Kidney (tissue), 22 donors: ENCODE measurements at places on chromosomes 7 and 10. TPM values are rescaled to one million over a fixed set of nuclear protein-coding genes. Genes with fewer than 3 reads are reported as not detected.

DNA sequence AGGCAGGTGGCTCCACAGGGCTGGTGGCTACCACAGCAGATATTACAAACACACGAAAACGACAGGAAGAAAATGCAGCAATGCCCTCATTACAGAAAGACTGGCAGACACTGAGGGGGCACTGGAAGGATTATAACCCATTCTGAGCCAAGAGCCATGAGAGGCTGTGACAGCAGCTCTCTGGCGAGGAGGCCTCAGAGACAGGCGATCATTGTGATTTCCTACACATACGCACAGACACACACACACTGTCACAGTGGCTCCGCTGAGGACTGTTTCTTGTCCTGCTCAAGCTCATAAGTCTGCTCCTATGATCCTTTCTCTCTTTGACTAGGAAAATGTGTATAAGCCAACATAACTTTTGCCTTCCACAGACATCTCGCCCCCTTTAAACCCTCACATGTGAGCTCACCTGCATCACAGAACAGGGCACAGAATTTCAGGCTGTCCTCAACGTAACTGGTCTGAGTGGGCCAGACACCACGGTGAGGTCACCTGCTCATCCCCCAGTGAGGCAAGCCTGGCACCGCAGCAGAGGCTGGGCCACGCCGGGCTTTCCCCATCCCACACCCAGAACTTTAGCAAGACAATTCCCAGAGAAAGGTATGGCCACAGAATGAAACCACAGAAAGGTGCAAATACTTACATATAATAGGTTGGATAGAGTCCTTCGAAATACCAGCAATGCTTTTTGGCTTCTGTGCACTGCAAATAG, 51.7 kb downstream of the VOPP1 start:
- DNase-seq = no peak

DNA sequence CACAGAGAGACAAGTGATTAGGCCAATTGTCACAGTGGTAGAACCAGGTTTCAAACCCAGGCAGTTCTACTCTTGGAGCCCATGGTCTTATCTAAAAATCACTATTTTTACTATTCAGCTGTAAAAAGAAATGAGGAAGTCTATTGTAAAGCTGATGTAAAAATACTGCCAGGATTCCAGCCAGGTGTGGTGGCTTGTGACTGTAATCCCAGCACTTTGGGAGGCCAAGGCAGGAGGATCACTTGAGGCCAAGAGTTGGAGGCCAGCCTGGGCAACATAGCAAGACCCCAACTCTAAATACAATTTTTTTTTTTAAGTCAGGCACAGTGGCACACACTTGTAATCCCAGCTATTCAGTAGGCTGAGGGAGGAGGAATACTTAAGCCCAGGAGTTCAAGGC, 40.4 kb downstream of the HIP1 start:
- DNase-seq = no peak

Gene CPXM2
- 18.1 TPM for total RNA-seq

DNA sequence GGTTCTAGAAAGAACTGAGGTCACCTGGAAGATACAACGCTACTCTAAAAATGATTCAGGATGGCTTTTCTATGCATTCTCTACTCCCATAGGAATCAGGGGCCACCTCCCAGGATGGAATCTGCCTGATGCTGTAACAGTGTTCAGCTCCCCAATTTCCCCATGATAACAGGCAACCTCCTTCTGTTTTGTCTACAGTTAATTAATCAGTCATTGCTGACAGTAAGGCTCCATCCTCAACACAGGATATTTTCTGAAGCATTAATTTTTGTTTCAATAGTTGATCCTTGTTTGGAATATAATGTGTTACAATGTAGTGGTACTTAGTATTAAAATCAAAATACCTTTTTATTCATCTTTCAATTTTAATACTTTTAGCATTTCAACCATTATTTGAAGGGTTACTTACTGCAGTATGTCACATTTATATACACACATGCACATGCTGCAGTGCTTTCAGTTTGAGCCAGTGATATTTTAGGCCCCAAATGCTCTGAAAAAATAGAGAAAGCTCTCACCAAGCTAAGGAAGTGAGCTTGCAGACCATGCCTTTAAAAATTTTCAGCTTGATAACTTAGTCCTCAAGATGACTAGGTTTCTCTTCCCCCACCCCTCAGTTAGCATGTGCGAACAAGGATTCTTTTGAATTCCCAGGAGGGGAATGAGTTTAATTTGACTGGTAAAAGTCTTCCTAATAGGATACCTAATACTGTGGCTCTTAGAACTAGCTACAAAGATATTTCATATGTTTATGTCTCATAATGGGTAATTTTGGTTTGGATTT, 592 bp upstream of the PIK3CG start:
- no peak for DNase-seq
